ENCODE measurements at places on chromosomes 7 and 10.

GRCh38 chr7:1285556-1286301 lies 53.1 kb downstream of the UNCX start:
- DNase-seq = no peak

- DNase-seq = no peak
Measured at GRCh38 chr10:22159979-22160378, 57.8 kb downstream of the EBLN1 start.

GRCh38 chr7:15832996-15833395 lies 146.5 kb upstream of the MEOX2 start:
- DNase-seq = no peak

DNA sequence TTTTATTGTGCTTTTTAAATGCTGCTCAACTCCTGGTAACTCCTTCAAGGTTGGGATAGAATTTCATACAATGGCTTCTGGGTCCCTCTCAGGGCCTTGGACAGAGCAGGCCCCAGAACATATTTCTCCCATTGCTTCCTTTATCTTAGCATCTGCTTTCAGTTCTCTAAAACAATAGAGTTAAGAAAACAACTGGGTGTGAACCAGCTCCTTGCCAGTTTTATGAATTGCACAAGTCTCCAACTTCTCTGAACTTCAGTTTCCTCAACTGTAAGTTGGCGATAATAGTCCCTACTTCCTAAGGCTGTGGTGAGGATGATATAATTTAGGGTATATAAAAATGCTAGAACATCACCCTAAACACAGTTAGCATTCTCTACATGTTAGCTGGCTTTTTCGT lies 77.0 kb upstream of the INHBA start:
- no peak for DNase-seq

DNA sequence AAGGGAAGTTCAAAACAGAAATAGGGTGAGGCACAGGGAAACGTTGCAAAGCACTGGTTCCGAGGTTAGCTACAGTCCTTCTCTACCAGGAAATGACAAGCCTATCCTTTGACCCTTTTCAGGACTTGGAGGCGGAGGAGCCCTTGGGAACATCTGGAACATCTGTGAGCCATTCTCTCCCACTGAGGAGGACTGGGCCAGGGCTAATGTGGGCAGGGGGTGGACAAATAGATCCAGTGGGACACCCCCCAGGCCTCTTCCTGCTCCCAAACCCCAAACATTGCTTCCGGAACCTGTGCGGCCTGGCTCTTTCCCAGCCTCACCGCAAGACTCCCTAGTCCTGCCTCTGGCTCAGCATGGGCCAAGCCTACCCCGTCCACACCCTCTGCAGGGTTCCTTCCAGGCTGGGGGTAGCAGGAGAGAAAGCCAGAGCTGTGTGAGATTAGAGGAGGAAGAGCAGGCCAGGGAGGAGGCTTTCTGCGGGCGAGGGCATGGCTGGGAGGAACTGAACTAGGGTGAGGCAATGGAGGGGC lies 36.5 kb downstream of the GHRHR start:
- DNase-seq = no peak

DNA sequence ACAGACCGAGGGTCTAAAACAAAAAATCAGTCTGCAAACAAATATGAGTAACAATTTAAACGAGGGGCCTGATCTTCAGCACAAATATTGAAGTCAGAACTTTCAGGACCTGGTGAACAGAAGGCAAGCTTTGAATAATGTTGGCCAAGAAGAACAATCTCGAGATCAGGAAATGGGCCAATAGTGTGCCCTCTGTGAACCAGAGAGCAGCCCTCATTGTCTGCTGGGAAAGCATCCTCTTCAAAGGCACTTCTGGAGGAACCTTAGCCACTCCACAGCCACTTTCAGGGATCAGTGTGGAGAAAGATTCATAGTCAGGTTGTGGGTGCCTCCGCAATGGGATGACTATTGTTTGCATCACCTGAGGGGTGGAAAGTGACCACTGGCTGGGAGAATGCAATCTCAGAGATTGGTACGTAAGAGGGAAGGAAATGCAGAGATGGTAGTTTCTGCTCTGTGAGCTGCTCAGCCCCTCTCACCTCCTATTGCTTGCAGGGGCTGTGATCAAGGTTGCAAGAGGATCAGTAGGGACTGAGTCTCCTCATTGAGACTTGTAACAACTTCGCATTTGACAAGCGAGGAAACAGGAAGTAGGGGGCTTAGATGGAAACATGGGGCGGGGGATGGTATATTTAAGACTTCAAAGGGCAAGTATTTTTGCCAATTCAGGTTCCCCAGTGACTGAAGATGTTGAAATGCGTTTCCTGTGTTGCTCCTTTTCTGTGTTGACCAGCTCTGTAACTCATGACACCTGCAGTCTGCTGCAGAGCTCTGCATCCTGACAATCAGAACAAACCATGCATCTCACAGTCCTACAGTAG lies 28.4 kb upstream of the IFRD1 start:
- DNase-seq = no peak

DNA sequence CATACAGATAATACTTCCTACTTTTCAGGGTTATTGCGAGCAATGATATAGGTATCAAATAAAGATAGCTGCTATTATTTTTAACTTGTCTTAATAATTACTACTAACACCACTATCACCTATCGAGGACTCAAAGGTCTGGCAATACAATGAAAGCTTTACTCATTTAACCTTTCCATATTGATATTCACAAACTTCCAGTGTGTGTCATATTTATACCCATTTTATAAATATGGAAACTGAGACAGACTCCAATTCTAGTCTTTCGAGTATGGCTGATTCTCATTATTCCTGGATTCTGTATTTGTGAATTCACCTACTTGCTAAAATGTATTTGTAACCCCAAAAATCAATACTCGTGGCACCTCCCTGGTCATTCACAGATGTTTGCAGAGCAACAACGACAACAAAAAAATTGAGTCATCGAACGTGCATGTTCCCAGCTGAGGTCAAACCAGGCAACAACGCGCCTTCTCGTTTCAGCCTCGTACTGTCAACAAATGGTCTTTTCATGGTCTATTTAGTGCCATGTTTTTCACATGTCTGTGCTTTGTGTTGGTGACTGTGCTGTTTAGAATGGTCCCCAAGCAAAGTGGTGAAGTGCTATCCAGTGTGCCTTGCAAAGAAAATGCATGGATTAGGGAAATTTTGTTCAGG lies 51.7 kb downstream of the SMURF1 start:
- DNase-seq = no peak

DNA sequence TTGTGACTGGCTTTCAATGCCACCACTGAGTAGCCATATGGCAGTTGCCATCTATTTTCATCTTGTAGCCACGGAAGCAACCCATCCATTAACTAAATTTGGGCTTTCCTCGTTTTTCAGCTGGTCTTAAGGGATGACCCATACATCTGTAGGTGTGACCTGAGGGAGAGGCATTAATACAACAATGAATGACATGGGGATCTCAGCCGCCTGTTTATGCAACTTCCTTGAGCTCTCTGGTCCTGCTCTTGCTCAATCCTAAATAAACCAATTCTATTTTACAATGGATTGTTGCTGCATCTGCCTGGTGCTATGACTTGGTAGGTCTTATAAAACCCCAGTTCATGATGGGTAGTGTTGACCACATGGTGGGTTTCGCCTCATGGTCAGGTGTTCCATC lies 21.9 kb upstream of the ADAM22 start:
- no peak for DNase-seq

DNA sequence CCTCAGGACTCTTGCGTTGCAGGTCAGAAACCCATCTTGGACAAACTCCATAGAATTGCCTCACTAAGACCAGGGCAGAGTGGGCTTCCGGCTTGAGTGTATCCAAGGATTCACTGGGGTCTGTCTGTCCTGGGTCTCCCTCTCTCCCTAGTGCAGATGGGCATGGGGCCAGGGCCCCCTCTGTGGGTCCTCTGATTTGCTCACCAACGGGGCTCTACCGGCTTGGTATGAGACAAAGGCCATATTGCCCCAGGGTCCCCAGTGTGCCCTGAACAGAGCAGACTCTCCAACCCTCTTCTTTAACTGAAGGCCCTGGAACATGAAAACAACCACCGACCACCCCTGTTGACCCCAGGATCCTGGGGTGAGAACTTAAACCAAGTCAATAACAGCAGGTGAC lies 68.2 kb upstream of the CHST15 start:
- DNase-seq = no peak

DNA sequence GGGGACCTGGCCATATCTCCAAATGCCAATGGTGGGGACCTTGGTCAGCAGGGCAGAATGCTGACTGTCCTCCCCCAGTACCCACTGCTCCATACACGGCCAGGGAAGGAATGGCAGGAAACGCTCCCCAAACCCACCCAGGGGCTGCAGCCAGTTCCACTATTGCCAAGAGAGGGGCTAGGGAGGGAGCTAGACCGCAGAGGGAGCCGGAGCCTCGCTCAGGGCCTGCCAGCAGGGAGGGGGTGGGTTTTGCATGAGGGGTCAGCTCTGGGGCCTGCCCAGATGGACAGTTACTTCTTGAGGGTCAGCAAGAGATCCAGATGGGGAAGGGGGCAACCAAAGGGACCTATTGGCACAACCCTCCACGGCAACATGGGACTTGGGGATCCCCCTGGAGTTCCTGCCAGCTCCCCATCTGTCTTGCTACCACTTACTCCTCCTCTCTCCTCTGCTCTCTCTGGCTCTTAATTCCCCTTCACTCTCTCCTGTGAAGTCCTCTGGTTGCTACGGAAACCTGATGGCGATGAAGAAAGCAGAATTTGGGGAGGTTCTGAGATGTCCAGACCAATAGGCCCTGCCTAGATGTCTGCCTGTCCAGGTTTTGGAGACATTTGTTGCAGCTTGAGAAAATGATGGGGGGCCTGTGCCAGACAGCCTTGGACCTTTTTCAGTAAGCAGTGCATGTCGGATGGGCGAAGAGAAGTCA lies 12.6 kb downstream of the FGF8 start:
- DNase-seq = no peak

DNA sequence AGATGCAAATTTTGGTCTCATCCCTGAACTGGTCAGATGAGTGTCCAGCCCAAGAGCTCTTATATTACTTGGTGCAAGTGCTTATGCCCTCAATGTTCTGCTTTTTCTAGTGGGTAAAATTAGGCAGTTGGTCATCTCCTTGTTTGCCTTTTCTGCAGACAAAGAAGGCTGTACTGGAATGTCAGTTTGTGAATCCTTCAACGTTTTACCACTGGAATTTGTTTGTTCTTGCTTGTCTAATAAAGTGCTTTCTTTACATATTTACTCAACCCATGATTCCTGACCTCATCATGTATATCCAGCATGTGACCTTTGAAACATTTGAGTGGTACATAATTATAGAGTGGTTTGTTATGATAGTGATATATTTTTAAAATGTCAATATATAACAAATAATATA lies 232.2 kb upstream of the TEX47 start:
- no peak for DNase-seq

GRCh38 chr7:31981874-31982390 lies 88.3 kb downstream of the PDE1C start:
- DNase-seq = no peak

DNA sequence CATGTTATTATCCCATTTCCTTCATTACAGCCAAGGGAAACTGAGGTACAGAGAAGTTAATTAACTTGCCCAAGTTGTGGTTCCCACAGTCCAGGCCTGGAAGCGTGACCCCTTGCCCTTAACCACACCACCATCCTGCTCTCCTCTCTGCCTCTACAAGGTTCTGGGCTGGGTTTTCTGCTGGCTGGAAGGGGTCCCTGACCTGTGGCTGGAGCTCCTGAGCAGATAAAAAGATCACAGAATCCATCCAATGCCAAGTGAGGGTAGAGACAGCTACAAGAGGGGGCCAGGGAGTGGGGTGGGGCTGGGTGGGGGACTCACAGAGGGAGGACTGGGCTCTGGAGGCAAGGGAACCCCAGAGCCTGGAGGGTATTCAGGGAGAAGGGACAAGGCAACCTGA lies 9.7 kb downstream of the ASB10 start:
- no peak for DNase-seq

GRCh38 chr7:25846722-25847121 lies 305.3 kb upstream of the NFE2L3 start:
- DNase-seq = no peak

DNA sequence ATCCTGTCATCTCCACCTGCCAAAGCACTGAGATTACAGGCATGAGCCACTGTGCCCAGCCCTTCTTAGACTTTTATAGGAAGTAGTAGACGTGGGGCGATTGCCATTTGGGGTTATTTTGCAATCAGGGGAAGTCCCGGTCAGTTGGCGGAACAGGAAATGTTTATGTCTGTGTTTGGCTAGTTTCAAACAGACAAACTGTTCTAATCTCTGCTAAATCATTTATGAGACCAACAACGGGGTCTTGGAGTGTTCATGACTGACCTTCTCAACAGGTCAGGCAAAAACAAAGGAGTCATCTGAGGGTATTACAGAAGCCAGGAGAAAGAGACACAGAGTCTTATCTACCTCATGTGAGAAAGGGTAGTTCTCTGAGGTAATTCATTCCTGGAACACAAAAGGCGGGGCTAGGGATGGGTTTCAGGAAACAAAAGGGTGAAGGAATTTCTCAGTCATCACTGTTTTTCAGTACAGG lies 6.6 kb upstream of the TPK1 start:
- peak; percentile 62 for DNase-seq

DNA sequence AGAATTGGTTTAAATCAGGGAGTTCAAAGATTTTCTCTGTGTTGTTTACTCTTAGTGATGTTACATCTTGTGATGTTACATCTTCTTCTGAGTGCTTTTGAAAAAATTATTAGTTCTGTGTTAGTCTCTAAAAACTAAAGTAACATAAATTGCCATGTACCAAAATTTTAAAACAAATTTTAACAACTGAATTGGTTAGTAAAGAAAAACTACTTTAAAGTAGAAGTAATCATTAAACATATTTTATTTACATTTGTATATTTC lies 5.2 kb upstream of the IGF2BP3 start:
- DNase-seq = no peak

DNA sequence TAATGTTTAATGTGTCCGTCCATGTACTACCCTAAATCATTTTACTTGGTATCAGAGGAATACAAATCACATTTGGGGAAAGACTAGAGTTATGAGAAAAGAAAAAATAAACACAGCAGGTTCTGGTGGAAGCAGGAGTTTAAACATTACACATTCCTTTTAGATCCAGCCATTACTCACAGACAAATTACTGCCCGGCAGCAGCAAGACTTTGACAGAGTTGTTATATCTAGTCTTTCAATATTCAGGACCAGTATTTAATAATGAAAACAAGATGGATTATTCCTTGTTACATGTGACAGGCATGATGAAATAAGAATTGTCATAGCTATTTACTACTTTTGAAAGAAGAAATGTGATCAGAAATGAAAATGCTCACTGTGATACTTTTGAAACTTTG lies 131.8 kb upstream of the GNAI1 start:
- no peak for DNase-seq

GRCh38 chr7:127819975-127820731 lies 168.2 kb downstream of the SND1 start:
- DNase-seq = peak; percentile 4

DNA sequence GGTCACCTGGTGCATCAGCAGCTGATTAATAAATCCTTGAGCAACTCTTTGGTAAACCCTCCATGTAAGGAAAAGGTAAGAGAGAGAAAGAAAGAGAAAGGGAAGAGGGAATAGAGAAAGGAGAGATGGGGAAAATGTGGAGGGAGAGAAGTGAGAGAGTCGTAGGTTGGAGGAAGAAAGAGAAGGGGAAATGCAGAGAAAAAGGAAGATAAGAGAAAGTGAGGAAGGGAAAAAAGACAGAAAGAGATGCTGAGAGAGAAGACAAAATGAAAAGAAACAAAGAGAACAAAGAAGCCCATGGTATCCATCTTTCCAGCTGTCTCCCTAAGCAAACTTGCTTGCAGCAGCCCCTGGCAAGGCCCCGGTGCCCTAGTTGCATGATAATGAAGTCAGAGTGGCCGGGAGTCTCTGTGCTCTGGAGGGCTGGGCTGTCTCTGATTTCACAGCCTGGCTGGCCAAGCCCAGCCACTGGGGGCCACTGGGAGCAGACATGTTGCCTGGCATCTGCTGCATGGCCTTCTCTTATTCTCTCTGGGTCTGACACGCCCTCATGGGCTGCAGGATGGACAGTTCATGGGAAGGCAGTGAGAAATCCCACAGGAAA lies 48.4 kb downstream of the PRR15 start:
- DNase-seq = no peak
